T-helper 17 cell (primary cell): ENCODE measurements at places on chromosomes 13 and 19. TPM values are rescaled to one million over a fixed set of nuclear protein-coding genes. Genes with fewer than 3 reads are reported as not detected.
A peak's percentile ranks its signal among the peaks of the same experiment; 100 is the strongest.

DNA sequence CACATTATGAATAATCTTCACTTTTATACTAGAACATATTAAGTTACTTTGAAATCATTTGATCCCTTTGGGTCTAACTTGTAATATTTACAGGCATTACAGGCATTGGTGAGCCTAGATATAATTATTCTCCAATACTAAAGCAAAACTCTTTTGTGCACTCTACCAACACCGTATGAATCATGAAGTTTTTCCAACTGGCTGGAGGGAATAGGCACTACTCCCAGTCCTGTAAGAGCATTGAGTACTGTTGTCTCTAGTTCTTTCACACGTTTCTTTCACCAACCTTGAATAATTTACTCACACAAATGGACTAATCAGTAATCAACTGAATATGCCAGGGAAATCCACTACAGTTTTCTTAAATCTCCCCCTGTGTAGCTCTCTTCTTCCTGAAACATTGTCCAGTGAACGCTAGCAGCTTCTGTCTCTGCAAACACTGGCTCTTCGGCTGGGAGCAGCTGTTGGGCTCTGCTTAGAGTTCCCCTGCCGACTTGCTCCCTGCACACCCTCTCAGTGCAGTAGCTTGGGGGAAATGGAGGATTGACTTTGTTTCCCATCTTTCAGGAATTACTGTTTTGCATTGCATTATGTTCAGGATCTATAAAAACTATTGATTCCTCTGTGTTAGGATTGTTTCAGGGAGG, 476.7 kb downstream of the RFC3 start:
- DNase-seq, result no peak

- DNase-seq, result no peak
Measured at GRCh38 chr13:24261566-24261965, 47.8 kb upstream of the C1QTNF9 start.

DNA sequence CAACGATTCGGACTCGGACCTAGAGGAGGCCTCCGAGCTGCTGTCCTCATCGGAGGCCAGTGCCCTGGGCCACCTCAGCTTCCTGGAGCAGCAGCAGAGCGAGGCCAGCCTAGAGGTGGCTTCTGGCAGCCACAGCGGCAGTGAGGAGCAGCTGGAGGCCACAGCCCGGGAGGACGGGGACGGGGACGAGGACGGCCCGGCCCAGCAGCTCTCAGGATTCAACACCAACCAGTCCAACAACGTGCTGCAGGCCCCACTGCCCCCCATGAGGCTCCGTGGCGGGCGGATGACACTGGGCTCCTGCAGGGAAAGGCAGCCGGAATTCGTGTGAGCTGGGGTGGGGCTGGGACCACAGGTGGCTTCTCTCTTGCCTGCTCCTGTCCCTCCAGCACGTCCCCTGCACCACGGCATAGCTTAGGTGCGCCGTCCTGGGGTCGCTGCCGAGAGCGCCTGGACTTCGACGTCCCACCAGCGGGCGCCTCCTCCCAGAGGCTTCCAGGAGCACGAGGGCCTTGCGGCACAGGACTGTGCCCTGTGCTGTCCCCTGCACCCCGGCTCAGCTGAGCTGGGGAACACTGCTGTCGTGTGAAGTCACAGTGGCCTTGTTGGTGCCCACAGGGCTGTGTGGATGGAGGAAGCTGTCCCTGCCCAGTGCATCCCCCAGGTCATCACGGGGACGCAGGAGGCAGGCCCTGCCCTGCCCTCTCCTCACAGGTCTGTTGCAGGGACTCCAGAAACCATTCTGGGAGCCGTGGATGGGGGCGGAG, 9.3 kb downstream of the POLR2E start:
- no peak for DNase-seq

DNA sequence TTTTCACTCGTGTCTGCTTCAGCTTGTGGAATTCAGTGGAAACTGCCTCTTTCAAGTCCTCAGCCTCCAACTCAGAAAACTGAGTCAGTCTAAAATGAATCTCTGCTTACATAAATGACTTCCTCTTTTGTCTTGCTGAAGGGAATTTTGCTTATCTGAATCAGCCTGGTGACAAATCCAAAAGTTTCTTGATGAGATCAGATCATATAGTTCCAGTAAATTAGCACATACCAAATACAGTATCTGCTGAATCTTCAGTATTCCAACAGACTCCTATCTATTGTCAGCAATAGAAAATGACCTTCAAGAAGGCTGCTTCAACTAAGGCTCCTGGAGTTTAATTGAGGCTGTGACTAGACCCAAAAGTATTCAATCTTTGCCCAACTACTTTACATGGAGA, 290.0 kb downstream of the MZT1 start:
- DNase-seq, result no peak

GRCh38 chr19:10782795-10783194, 53.2 kb downstream of the TMED1 start:
- no peak for DNase-seq

DNA sequence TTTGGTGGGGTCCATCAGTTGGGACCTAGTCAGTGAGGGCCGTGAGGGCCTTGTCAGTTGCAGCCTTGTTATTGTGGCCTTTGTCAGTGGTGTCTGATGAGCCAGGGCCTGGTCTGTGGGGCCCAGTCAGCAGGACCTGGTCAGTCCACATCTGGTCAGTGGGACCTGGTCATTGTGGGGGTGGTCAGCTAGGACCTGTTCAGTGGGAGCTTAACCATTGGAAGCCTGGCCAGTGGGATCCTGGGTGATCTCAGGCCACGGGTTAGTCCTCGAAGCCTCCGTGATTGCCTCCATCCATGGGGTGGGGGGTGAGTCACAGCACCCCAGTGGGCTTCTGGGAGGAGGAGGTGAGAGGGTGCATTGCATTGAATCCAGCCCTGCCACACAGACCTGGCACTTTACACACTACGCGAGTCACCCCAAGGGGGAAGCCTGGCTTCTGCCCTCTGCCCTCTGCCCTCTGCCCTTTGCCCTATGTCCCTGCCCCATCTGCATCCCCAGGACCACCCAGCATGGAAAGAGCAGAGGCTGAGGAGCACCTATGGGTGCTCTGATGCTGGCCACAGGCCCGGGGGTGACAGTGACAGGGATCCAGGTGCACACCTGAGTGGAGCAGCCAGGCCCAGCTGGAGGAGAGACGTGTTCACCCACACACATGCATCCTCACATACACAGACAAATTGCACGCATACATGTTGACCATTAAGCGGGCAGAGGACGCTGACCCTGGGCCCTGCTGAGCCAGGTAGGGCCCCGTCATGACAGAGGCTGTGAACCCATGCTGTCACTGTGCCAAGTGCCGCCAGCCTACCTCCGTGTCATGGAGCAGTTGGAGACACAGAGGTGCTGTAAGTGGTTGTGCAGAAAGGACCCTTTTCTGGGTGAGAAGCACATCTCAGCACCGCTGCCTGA, 59.8 kb upstream of the TPM4 start:
- no peak for DNase-seq

GRCh38 chr19:39014037-39014436, 18.3 kb downstream of the FBXO27 start:
- no peak for DNase-seq

DNA sequence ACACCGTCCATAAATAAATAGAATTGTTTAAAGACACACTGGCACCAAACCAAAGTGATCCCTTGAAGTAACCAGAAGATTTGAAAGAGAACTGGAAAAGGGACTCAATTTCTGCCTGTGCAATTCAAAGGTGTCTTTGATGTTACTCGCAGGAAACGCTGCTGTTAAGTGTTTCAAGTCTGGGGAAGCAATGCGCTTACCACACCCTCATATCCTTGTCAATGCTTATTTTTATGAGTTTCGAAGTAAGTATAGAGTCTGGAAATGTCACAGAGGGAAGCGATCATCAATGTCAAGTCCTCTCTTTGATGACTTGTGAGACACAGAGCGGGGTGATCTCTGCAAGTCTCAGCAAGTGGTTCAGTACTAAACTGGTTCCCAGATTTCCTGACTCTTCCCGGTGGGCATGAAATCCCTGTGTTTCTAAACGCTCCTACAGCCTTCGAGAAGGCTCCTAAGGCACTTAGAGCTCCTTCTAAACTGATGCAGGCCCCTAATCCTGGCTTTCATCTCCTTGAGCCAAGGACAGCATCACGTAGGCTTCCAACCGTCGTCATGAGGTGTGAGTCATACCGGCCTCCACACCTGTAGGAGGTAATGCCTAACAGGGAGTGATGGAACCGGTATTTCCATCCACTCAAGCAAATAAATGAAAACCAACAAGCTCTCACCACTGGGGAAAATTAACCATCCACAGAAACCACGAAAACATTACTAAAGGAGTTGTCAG, 22.8 kb downstream of the SYDE1 start:
- no peak for DNase-seq

- DNase-seq, result peak; percentile 64
Measured at GRCh38 chr19:29667901-29668341, 2.7 kb downstream of the PLEKHF1 start.

Gene SELENOV
- total RNA-seq, result not detected

Gene MATK
- 10.0 TPM for total RNA-seq
